ENCODE measurements at places on chromosomes 11 and 22.

DNA sequence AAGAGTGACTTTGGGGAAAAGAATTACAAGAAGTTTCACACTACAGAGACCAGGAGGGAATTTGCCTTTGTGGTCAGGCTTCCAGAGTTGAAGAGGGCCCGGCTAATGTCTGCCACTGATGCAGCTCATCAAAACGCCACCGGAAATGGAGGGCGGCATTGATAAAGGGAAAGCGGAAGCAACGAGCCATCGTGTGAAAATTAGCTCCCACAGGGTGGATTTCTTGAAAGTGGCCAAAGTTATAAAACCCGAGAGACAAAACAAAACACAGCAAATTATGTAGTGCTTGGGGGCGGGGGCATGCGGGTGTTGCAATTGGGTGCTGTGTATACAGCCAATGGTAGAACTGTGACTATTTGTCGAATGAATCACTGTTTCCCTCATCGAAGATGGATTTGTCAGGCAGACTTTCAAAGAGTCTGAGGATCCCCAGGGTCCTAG lies 113.0 kb downstream of the ADAMTS15 start:
- DNase-seq: no peak

DNA sequence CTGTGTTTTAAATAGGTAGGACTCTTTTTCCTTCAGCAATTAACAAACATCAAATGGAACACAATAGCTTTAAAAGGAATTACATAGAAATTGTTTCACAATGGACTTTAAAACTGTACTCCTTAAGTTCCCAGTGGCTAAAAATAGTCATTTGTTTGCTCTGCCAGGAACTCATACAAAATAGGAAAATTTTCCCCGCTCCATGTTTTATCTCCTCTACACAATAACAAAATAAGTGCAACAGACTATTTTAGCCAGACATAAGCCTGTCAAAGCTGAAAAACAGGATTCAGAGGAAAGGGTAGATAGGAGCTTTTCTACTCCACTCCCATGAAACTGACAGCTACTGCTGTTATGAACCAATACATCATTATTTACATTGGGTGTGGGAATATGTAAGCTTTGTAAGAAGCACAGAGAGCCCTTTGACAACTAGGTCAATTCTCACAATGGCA lies 90.1 kb downstream of the STK33 start:
- no peak for DNase-seq

- no peak for DNase-seq
Measured at GRCh38 chr11:24413391-24413790, 83.5 kb upstream of the LUZP2 start.

- DNase-seq: no peak
Measured at GRCh38 chr22:41263704-41264103, 22.3 kb downstream of the RANGAP1 start.

DNA sequence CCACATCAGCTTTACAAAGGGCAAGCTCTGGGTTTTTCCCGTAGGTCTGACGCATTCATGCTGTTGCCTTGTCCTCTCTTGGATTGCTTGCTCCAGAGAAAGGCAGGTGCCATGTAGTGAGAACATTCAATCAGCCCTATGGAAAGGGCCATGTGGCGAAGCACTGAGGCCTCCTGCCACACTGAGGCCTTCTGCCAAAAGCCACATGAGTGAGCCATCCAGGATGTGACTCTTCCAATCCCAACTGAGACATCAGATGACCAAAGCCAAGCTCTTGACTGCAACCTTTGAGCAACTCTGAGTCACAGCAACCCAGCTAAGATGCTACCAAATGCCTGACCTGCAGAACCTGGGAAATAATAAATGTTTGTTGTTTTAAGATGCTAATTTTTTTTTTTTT lies 9.0 kb upstream of the PANX3 start:
- no peak for DNase-seq

- DNase-seq: no peak
Measured at GRCh38 chr11:38824573-38824972, 2226.5 kb upstream of the RAG2 start.

- DNase-seq: no peak
Measured at GRCh38 chr11:128532572-128533091, 54.7 kb downstream of the ETS1 start.

GRCh38 chr11:14420223-14420622 lies 61.2 kb upstream of the RRAS2 start:
- DNase-seq: no peak

GRCh38 chr11:26620282-26621045 lies 48.4 kb upstream of the MUC15 start:
- no peak for DNase-seq

DNA sequence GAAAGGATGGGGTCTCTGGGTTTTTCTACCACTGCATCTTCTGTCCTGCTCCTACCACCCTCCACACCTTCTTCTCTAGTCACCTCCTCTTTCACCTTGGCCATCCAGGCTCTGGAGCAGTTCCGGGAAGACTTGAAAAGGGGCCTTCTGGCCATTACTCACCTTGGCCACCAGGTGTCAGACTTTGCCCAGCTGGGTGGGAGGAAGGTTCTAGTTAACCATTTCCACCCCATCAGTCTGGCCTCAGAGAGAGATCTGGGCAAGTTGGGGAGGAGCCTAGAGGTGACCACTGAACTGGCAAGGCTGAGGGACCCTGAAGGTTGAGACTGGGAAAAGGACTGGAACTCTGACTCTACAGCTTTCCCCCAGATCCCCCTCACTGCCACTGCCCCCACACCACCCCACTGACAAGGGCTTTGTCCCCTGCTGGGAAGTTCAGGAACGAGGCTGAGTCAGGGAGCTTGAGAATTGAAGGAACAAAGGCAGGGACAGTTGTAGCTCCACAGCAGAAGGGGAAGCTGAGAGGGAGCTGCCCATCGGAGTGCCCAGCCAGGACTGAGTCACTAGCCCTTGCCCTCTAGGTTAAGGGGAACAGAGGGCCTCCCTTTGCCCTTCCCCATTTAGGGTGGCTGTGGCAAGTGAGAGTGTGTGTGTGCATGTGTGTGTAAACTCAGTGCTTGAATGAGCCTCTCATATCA lies 3.7 kb upstream of the POLD4 start:
- peak; percentile 68 for DNase-seq

DNA sequence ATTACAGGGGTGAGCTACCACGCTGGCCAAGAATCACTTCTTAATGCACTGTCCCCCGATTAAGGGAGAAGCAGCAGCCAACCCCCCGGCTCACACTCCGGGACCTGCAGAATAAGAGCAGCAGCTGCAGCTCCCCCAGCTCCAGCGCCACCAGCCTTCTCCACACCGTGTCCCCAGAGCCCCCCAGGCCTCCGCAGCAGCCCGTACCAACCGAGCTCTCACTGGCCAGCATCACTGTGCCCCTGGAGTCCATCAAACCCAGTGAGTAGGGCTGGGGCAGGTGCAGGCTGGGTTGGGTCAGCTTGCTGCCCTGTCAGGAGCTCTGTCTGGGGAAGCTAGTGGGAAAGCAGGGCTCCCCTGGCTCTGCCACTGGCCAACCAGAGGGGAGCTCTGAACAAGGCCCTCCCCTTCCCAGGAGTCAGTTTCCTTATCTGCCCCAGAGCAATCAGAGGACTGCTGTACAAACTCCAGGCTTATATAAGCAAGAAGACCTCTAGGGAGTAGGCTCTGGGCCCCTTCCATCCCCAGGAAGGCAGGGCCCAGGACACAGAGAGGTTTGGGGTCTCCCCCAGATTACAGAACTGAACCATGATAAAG lies 8.5 kb upstream of the SH3BP1 start:
- no peak for DNase-seq

DNA sequence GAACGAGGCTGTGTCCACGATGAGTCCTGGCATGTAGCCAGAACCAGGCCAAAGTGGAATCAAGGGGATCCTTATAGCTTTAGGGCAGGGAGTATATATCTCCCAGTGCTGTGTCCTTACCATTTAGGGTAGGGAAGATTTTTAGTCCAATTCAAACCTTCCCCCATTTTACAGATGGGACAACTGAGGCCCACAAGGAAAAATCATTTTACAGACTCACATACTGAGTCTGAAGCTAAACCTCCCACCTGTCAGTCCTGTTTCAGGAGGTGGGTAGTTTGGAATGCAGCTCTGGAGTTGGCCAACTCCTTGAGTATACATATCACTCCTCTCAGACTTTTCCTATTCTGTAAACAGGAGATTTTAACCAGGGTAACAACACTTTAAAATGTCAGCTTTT lies 33.1 kb upstream of the TFIP11 start:
- no peak for DNase-seq

DNA sequence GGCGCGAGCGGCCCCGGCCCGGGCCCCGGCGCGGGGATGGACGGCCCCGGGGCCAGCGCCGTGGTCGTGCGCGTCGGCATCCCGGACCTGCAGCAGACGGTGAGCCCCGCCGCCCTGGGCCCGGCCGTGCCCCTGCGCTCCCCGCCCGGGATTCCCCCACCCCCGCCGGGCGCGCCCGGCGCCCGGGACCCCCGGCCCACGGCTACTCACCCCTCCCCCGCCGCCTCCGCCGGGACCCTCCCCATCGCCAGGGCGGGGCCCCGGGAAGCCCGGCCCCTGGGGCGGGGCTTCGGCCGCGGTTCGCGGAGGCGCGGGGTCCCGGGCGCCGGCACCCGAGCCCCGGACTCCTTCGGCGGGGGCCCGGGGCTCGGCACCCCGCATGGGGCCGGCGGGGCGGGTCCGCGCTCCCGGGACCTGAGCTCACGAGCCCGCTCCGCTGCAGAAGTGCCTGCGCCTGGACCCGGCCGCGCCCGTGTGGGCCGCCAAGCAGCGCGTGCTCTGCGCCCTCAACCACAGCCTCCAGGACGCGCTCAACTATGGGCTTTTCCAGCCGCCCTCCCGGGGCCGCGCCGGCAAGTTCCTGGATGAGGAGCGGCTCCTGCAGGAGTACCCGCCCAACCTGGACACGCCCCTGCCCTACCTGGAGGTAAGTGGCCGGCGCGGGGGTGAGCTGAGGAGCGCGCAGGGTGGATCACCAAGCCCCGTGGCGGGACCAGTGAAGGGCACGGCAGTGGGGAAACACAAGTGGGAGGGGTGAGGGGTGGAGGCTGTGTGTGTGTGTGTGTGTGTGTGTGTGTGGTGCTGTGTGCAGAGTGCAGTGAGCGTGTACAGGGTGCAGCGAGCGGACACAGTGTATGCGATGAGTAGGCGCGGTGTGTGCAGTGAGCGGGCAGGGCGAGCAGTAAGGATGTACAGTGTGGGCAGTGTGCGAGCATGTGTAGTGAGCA lies 2.3 kb downstream of the SHANK3 start:
- peak; percentile 24 for DNase-seq

DNA sequence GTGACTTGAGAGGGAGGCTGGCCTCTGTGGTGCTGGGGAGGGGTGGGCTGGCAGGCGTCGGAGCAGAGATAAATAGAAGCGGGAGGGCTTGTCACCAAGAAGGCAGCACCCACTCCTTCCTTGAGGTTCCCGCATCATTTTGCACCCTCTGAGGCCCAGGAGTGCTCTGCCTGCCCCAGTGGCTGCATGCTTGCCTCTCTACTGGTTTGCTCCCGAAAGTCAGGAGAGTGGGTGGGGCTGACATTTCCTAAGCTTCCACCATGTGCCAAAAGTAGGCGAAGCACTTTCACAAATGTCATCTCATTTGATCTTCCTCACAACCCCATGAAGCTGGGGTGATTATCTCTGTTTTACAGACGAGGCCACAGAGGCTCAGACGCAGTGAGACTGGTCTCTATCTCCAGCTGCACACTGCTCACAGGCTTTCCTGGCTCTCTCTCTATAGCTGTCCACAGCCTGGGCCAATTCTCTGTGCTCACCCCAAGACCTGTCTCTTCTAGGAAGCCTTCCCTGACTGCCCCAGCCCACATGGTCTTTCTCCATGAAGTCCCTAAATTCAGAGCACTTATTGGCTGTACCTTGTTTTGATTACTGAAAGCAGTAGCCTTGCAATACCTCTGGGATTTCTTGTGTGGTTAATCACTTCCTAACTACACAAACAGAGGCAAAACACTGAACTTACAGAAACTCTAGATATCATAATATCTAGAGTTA lies 2.6 kb upstream of the UCP3 start:
- peak; percentile 57 for DNase-seq

GRCh38 chr11:18844753-18845367 lies 53.3 kb upstream of the PTPN5 start:
- DNase-seq: no peak

- no peak for DNase-seq
Measured at GRCh38 chr11:69301081-69301454, 7.1 kb downstream of the MYEOV start.

GRCh38 chr11:43234881-43235280 lies 76.9 kb upstream of the API5 start:
- DNase-seq: no peak

DNA sequence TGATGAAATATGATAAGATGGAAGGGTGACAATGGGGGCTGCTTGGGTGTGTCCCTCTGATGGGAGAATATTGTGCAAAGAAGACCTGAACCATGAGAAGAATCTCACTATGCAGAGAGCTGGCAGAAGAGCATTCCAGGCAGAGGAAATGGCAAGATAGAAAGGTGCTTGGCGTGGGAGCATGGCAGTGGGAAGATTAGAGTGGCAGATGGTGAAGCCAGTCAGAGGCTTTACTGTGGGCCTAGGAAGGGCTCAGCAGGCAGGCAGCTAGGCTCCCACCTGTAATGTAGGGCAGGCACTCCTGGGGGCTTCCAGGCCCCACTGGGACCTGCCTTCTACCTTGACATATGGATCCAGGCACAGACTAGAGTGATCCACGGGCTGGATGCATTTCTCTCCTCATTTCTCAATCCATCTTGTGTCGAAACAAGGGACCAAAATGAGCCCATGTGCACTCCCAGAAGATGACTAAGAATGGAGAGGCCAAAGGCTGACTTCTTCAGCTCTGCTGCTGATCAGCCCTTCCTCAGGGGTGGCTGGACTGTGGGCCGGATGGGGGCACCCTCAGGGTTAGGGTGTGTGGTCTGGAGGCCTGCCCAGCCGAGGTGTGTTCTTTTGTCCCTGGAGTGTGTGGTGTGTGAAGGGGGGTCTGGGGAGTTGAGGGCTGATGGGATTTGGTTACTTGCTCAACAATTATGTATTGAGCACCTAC lies 88.3 kb downstream of the TSPAN18 start:
- no peak for DNase-seq

DNA sequence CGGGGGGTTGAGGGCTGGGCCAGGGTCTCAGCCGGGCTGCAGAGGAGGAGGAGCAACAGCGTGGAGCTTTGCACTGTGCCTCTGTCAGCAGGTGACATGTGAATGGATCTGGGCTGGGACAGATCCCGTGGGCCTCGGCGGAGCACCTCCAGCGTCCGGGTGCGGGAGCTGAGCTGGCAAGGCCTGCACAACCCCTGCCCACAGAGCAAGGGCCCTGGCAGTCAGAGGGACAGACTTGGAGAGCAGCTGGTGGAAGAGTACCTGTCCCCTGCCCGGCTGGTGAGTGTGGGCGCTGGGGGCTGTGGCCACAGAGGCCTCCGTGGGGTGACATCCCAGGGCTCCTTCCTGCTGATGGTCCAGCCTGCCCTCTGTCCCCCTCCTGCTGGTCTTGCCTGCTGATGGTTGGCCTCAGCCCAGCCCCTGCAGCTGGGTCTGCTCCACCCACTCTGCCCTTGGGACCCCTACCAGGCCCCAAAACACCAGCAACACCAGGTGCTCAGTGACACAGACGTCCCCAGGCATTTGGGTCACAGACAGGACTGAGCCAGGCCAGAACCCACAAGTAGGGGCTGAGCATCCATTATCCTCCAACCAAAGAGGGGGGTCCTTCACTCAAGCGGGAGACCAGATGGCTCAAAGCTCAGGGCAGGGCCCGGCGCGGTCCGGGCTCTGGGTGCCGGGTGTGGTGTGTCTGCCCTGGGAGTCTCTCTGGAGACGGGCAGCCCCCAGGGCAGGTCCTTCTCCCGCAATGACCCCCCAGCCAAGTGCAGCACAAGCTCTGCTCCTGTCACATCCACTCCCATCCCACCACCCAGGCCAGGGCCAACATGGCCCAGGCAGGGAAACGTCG lies 3.5 kb downstream of the LRRC56 start:
- no peak for DNase-seq
